AG04450 (cell line): ENCODE measurements at places on chromosomes 2 and 18. TPM values are rescaled to one million over a fixed set of nuclear protein-coding genes. Genes with fewer than 3 reads are reported as not detected.
A peak's percentile ranks its signal among the peaks of the same experiment; 100 is the strongest.

GRCh38 chr18:10081492-10081891 lies 167.7 kb downstream of the VAPA start:
- DNase-seq, result no peak

DNA sequence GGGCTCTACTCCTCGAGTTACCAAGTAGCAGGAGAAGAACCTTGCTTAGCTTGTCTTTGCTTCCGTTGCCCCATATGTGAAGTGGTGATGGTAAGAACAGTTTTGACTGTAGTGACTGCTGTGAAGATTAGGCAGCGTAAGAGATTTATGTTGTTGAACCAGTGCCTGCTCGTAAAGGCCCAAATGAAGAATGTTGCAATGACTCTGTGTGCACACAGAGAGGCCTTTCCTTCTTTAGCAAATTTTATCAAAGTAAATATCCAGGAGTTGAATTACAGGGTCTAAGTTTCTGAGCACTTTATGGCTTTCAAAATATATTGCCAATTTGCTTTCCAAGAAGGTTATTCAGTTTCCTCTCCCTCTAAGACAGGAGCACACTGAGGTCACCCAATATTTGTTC lies 14.5 kb downstream of the NTSR2 start:
- DNase-seq, result no peak

DNA sequence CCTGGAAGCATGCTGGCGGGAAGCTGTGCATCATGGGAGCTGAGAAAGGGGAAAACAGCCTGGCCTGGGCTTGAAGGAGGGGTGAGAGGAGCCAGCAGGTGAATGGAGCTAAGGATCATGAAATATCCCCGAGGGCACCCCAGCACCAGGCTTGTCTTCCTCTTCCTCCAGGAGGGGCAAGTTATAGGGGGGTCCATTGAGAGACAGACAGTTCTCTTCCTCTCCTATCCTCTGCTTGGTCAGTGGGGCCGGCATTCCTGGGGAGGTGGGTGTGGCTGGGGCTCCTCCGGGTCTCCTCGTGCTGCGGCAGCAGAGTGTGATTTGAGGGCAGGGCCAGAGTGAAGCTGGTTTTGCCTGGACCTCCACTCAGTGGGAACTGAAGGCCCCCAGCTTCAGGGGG lies 78.9 kb downstream of the LIPG start:
- DNase-seq, result no peak

DNA sequence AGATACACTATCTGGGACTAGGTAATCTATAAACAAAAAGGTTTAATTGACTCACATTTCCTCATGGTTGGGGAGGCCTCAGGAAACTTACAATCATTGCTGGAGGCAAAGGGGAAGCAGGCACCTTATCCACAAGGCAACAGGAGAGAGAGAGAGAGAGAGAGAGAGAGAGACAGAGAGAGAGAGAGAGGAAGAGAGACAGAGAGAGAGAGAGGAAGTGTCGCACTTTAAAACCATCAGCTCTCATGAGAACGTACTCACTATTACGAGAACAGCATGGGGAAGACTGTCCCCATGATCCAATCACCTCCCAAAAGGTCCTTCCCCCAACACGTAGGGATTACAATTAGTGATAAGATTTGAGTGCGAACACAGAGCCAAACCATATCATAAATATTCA lies 253.5 kb upstream of the TRIB2 start:
- DNase-seq, result no peak

DNA sequence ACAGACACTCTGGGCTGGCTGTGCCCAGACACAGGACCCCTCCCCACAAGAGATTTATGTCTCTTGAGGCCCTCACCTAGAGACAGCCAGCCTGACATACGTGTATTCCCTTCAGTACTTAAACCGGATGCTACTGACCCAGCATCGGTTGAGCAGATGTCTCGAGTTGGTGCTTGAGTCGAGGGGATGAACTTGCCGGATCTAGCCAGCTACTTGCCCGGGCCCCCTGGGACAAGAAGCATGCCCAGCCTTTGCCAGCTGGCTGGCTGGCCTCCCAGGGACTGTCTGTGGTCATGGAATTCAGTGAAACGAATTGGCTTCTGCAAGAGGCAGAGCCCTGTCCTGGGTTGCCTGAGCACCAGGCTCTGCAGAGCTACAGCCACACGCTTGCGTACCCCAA lies 36.0 kb downstream of the DNMT3A start:
- DNase-seq, result no peak

The TUBA3D gene
- polyA plus RNA-seq, result not detected in 2 replicates

GRCh38 chr18:316393-316792 lies 48.5 kb upstream of the THOC1 start:
- DNase-seq, result peak; percentile 13

DNA sequence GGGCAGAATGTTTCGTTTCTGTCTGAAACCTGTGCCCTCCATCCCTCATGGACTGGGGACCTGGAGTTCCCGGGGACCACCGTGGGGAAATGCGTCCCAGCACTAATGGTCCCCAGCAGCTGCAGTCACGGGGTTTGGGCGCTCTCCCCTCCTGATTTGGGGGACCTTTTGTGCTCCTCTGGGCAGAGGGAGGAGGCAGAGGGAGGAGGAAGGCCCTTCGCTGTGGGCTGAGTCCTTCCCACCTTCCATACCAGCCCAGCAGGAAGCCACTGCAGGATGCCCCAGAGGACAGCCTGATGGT lies 3.2 kb downstream of the GPR35 start:
- no peak for DNase-seq

- DNase-seq, result no peak
These were observed 1002.3 kb downstream of the TDRD15 start for GRCh38 chr2:22126106-22126505.

DNA sequence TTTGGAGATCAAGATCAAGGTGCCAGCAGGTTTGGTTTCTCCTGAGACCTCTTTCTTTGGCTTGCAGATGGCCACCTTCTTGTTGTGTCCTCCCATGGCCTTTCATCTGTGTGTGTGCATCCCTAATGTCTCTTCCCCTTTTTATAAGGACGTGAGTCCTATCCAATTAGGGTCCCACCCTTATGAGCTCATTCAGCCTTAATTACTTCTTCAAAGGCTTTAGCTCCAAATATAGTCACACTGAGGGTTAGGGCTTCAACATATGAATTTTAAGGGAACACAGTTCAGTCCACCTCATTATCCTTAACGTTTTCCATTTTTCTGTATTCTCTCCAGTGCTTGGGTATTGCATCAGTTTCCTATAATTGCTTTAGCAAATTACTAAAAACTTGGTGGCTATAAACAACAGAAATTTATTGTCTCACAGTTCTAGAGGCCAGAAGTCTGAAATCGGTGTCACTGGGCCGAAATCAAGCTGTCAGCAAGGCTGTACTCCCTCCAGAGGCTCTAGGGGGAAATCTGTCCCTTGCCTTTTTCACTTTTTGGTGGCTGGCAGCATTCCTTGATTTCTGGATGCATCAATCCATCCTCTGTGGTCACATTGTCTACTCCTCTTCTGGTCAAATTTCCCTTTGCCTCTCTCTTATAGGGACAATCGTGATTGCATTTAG lies 34.1 kb downstream of the CDC42EP3 start:
- DNase-seq, result no peak

- no peak for DNase-seq
These were observed 203.7 kb downstream of the KLHL29 start for GRCh38 chr2:23588508-23589201.

DNA sequence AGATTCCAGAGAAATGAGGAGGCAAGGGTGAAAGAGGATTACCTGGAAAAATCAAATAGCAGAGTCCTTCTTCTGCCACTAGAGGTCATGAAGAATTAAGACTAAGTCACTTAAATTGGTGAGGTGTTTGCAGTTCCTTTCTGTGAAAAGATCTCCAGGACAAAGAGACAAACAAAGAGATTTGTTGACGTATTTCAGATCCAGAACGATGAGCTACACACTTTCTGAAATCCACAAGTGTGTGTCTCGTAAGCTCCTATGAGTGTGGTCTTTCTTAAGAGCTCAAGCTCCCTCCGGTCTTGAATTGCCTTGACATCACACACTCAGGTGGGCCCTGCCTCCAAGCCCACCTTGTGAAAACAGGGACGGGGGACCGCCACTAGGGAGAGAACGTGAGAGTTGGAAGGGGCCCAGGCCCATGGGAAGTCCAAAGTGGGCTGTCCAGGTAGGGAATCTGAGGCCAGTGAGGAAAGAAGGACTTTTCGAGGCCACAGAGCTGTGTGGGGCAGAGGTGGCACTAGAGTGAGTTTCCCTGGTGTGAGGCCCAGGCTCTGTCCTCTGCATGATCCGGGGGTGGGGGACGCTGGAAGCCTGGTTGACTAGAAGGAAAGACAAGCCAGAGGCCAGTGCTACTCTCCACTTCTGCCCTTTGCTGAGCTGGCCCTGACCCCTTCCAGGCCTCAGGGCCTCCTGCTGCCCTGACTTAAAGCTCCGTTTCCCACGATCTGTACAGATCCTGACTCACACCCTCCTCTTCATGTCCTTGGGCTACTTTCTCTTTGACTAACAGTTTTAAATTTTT lies 168.1 kb upstream of the NCK2 start:
- DNase-seq, result no peak

- DNase-seq, result no peak
These were observed 90.9 kb downstream of the DOK6 start for GRCh38 chr18:69491576-69491975.

GRCh38 chr2:219563271-219563928 lies 7.9 kb downstream of the OBSL1 start:
- no peak for DNase-seq

The ALPG gene
- polyA plus RNA-seq, result not detected in 2 replicates

The LGALSL gene
- 0.56 and 0.63 TPM in 2 replicates for polyA plus RNA-seq

GRCh38 chr2:236568068-236568921 lies 1.3 kb upstream of the ACKR3 start:
- DNase-seq, result no peak

The CPSF3 gene
- 40.2 and 48.6 TPM in 2 replicates for polyA plus RNA-seq

The IL1F10 gene
- polyA plus RNA-seq, result not detected in 2 replicates

DNA sequence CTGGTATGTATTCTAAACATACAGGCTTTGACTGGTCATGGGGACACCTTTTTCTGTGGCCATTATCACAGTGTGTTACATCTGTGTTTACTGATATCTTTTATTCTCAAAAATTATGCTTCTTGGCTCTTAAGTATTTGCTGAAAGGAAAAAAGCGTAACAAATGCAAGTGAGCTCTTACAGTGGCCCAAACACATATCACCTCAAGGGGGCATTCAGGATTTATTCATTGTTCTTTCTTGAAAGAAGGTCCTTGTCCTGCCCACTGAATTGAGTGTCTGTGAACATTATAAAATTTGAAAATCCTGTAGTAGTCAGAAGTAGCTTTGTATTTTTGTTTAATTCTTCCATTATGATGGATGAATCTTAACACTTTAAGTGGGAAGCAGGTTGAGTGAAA lies 454.5 kb downstream of the XIRP2 start:
- no peak for DNase-seq

- no peak for DNase-seq
These were observed 440.5 kb upstream of the ID2 start for GRCh38 chr2:8241317-8241716.

DNA sequence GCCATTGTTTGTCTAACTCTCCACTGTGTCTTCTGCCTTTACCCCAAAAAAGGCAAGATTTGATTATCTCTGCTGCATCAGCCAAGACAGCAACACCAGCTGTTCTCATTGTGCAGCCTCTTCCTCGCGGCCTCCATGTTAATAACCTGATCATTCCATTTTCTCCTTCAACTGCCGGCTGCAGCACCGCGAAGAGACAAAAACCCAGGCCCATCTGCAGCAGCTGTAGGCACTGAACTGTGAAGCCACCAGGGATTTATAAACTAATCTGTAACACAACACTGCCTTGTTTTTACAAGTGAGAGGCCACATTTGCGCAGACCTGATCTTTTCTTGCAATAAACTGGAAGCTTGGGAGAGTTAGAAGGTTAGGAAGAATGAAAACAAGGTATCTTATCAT lies 147.8 kb downstream of the SATB2 start:
- DNase-seq, result no peak

DNA sequence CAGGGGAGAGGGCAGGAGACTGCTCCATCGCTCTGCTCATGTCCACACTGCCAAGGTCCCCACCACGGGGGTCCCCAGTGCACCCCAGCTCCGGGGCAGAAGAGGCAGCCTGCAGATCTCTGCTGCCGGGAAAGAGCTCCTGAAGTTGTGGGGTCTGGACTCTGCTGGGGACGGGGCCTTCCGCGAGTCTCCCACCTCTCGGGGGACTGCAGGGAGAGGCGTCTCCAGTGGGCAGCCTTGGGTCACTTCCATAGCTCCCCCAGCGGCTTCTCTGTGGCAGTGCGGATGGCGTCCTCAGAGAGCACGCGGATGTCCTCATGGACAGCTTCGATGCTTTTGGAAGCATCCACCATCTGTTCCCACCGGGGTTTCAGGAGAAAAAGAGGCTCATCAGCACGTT lies 10.7 kb downstream of the DTYMK start:
- no peak for DNase-seq

- DNase-seq, result no peak
These were observed 61.3 kb downstream of the NUP35 start for GRCh38 chr2:183185534-183185933.

DNA sequence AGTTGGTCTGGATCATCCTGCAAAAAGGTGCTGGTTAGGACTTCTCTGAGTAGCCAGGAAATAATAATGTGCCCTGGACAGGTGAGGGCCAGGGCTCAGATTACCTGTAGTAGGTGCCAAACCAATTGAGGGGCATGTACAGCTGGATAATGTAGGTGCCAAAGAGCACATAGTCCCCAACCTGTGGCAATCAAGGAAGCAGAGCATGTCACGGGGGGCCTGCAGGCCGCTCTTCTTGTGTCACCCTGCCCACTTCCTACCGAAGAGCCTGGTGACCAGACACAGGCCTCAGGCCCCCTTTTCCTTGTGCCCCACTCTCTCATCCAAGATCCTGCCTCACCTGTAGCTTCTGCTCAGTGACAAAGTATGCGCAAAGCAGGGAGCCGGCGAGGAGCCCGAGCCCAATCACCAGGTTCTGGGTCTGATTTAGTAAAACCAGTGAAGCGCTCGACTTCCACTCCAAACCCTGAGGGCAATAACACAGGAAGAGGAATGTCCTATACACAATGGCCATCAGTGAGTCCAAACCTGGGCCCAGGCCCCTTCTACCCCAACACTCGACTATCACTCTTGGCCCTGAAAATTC lies 5.2 kb downstream of the ABCB6 start:
- DNase-seq, result no peak

DNA sequence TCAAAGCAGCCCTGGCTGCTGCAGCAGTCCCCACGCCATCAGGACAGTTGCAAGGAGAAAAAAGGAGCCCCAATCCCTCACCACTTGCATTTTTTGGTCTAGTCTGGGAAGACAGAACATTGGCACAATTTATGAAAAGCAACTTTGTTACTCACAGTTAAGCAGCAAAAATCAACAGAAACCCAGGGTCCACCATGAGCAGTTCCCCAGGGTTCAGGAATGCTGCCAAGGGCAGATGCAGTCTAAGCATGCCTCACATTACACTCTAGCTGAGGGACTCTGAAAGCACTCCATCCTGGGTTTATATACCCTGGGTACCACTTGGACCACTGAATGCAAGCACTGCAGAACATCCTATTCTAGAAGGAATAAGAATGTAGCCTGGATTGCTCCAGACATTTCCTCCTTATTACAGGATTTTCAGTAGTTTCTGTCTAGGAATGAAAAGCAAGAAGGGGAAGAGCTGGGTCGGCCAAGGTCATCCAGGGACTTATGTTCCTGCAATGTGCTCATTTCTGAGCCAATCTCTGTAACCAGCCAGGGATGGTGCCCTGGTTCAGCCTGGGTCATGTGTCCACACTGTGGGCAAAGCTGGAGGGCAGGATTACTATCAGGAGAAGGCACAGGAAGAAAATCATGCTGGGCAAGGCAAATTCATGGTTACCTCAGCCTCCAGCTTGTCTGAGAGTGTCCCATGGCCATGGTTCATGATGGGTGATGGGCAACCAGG lies 19.5 kb upstream of the TMEM163 start:
- no peak for DNase-seq
